Pancreas (tissue), 10 donors: ENCODE measurements at places on chromosomes 2 and 18. TPM values are rescaled to one million over a fixed set of nuclear protein-coding genes. Genes with fewer than 3 reads are reported as not detected.

DNA sequence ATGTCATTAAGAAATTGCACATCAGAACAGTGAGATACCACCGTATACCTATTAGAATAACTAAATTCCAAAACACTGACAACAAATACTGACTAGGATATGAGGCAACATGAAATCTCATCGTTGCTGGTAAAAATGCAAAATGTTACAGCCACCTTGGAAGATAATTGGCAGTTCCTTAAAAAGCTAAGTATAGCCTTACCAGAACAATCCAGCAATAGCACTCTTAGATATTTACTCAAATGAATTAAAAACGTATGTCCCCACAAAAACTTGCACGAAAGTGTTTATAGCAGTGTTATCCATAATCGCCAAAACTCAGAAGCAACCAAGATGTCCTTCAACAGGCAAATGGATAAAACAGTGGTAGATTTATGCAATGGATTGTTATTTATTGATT lies 241.7 kb downstream of the EPHA4 start:
- no peak for DNase-seq

DNA sequence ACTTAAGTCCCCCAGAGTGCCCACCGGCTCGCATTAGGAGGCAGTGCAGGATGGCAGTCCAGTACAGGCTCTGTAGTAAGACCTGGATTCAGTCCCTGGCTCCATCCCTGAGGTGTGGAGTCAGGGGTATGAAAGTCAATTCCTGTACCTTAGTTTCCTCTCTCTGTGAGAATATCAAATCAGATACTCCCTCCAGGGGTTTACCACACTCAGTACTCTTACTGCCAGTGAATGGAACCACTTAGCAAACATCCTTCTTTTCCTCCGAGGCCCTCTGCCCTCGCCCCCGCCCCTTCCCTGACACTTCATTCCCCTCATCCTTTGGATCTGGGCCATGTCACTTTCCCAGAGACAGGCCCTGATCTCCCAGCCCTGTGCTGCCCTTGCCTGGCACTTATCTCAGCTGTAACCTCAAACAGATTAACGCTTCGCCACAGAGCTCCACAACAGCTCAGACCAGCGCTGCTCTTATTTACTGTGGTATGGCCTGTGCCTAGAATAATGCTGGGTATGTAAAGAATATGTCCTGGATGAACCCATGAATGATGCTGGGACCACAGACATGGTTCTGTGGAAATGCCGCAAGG lies 159.0 kb upstream of the TMEM200C start:
- DNase-seq, result no peak

Gene ZAP70
- 1.7 TPM for total RNA-seq

DNA sequence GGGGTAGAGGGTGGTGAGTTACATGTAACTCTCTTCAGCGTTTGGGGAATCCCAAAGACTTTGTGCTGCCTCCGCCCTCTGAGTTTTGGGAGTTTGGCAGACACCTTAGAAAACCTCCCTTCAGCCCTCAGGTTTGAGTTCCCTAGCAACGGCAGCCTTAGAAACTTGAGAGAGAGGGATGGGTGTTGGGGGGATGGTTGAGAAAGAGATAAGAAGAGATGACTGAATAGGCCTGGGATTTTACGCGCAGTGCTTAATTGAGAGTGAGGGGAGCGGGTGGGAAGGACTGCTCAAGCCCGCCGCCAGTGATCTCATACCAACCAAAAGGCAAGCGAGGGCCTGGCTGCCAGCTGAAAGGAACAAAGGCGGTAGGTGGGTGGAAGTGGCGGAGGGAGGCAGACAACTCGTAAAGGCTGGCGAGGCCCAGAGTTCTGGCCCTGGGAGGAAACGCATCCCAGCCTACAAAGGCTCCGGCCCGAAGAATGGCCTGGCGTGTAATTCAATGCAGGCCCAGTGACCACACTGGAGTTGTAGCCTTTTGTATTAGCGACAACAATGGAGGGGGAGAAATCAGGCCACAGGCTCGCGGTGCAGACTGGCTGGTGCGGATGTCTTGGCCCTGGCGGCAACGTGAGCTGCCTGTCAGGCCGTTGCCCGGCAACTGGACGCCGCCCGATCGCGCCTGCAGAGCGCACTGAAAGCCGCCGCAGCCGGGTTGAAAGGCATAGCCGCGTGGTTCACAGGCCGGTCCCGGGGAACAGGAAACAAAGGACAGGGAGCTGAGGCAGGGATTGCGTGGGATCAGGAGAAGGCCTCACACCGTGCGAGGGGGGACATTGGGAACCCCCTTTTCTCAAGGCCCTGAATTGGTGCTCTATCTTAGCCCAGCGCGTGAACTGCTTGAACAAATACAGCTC lies 39.9 kb upstream of the DARS1 start:
- DNase-seq, result peak; percentile 59

DNA sequence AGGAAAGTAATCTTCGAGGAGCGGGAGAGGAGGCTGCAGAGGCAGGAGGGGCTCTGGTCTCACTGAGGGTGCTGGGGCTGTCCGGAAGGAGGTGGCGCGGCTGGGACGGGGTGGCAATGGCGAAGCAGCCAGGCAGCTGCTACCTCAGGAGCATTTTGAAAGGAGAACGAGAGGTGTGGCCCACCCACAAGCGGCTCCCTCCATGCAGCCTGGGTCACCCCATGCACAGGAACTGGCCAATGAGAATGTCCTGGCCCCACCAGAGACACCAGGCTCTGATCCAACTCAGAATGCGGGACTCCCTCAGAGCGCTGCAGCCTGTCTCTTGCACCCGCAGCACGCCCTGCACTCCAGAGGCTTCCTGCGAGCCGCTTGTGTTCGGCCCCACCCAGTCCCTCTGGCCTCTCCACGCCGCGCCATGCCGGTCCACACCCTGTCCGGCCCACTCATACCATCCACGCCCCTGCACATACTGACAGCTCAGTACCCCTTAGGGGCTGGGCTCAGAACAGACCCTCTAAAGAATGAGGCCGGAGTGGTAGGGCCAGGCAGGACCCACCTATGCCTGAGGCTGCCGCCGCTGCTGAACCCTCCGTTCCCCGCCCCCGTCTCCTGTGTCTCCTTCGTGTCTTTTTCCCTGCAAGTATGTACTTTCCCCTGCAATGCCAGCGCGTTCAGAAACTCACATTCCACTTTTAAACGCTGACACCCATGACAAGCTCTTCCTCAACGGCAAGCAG lies 6.4 kb upstream of the BOK start:
- DNase-seq, result no peak

Gene HOXD13
- total RNA-seq, result not detected

Gene GPC1
- 16.2 TPM for total RNA-seq

- DNase-seq, result no peak
Observed at GRCh38 chr2:135258193-135258592, 206.1 kb downstream of the RAB3GAP1 start.

Gene YIPF4
- 42.2 TPM for total RNA-seq

Gene SOCS6
- 7.6 TPM for total RNA-seq
